ENCODE measurements at places on chromosomes 1 and 21.

GRCh38 chr21:17708522-17709265 is 96.0 kb upstream of the BTG3 start:
- no peak for DNase-seq
- H3K36me3 ChIP-seq = peaks cover 8% of the 10 kb centered on the region
- H3K4me1 ChIP-seq = peaks cover 20% of the 10 kb centered on the region
- no peak overlapping the region for H3K4me3 ChIP-seq
- H3K27ac ChIP-seq = no peak overlapping the region

DNA sequence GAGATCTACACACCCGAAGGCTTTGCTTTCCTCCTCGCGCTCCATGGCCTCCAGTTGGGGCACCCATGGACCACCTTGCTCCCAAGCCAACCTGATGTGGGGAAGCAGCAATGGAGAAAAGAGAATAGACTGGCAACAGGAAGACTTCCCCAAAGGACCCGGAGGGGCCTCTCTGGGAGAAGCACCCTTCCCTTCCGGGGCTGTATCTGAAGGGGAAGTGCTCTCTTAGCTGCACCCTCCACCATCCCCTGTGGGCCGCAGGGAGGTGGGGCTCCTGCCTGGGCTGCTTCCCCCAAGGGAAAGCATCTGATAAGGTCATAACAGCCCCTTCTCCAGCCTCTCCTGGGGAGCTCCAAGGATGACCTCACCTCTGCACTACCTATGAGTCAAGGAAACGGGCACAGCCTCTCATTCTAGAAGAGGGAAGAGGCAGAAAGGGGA is 100.2 kb downstream of the RIPK4 start:
- no peak overlapping the region for H3K4me3 ChIP-seq
- DNase-seq = no peak
- H3K4me1 ChIP-seq = peaks cover 3% of the 10 kb centered on the region
- no peaks in the 10 kb centered on the region for H3K36me3 ChIP-seq
- H3K27me3 ChIP-seq = no peaks in the 10 kb centered on the region
- H3K27ac ChIP-seq = no peak overlapping the region

DNA sequence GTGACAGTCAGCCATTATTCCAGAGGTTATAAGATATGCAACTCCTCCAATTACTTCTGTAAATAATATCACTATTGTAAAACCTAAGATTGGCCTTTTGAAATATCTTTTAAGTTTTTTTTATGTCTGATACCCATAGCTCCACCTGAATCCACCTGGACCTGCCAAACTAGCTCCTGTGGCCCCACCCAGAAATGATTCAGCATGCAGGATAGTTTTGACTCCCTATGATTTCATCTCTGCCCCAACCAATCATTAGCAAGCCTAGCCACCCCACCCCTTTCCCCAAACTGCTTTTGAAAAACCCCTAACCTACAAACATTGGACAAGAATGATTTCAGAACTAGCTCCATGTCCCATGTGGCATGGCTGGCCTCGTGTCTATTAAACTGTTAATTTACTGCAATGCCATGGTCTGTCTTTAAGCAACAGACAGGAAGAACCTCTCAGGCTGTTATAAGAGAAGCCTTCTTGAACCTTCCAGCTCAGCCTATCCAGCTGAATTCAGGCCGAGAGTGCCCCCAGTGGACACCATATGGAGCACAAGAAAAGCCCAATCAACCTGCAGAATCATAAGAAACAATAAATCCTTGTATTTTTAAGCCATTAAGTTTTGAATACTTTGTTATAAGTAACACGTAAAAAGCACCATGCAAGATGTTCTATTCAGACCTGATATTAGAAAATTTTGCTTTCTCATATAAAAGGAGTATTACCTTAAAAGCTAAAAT is 263.0 kb upstream of the ZRANB2 start:
- H3K4me3 ChIP-seq = no peak overlapping the region
- H3K27ac ChIP-seq = no peak overlapping the region
- H3K36me3 ChIP-seq = no peaks in the 10 kb centered on the region
- H3K4me1 ChIP-seq = no peaks in the 10 kb centered on the region
- no peak for DNase-seq

- no peak for DNase-seq
- no peaks in the 10 kb centered on the region for H3K27me3 ChIP-seq
- H3K4me1 ChIP-seq = no peaks in the 10 kb centered on the region
- H3K27ac ChIP-seq = no peak overlapping the region
Observed at GRCh38 chr1:47780469-47780995, 216.7 kb downstream of the TRABD2B start.

GRCh38 chr1:28302247-28302646 is 26.6 kb upstream of the MED18 start:
- no peak for DNase-seq
- no peaks in the 10 kb centered on the region for H3K36me3 ChIP-seq
- H3K4me3 ChIP-seq = no peak overlapping the region
- peaks cover 3% of the 10 kb centered on the region for H3K27me3 ChIP-seq
- H3K4me1 ChIP-seq = peaks cover 5% of the 10 kb centered on the region
- no peak overlapping the region for H3K27ac ChIP-seq

GRCh38 chr1:5845376-5845775 is 146.8 kb downstream of the NPHP4 start:
- H3K4me1 ChIP-seq = no peaks in the 10 kb centered on the region
- no peak overlapping the region for H3K4me3 ChIP-seq
- H3K36me3 ChIP-seq = no peaks in the 10 kb centered on the region
- H3K27ac ChIP-seq = no peak overlapping the region
- H3K27me3 ChIP-seq = peaks cover 2% of the 10 kb centered on the region
- no peak for DNase-seq

DNA sequence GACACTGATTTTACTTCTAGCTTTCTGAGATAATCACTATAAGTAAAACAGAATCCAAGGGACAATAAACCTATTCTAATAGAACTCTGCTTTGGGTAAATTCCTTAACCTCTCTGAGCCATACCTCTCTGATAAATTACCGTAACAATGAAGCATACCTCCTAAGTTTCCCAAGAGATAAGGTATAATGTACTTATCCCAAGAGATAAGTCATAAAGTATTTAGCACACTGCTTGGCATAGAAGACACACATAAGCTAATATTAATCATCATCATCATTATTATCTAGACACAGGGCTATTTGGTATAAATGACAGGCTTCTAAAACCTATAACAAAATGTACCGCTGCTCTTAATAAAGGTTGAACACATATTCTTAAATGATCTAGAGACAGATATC is 16.2 kb downstream of the SSX2IP start:
- H3K27ac ChIP-seq = no peak overlapping the region
- H3K36me3 ChIP-seq = peaks cover 9% of the 10 kb centered on the region
- peaks cover 10% of the 10 kb centered on the region for H3K4me1 ChIP-seq
- H3K27me3 ChIP-seq = no peaks in the 10 kb centered on the region
- DNase-seq = no peak
- H3K4me3 ChIP-seq = no peak overlapping the region

- DNase-seq = no peak
- H3K4me1 ChIP-seq = no peaks in the 10 kb centered on the region
- H3K36me3 ChIP-seq = peaks cover 19% of the 10 kb centered on the region
- no peak overlapping the region for H3K27ac ChIP-seq
- no peaks in the 10 kb centered on the region for H3K27me3 ChIP-seq
Observed at GRCh38 chr1:19750101-19750881, 49.4 kb downstream of the TMCO4 start.

DNA sequence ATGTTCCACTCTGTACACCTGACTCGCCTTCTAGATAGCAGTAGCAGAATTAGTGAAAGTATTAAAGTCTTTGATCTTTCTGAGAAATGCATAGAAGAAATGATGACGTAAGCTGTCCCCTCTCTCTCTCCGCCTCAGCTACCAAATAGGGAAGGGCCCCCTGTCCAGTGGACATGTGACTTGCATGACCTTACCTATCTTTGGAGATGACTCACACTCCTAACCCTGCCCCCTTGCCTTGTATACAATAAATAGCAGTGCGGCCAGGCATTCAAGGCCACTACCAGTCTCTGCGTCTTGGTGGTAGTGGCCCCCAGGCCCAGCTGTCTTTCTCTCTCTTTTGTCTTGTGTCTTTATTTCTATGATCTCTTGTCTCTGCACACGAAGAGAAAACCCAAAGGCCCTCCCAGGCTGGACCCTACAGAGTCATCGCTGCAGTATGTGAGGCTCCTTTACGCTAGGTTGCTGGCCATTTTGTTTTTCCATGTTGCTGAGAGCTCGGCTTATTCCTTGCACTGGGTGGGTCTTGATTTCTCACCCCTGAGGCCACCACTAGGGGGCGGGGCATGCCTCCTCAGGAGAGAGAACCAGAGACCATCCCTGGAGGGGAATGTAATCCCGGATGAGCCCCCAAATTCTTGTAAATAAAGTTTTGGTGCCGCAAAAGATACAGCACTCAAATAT is 16.0 kb upstream of the ZBTB8B start:
- DNase-seq = peak; percentile 44
- no peak overlapping the region for H3K4me3 ChIP-seq
- H3K27me3 ChIP-seq = peaks cover 26% of the 10 kb centered on the region

- H3K36me3 ChIP-seq = no peaks in the 10 kb centered on the region
- no peak overlapping the region for H3K27ac ChIP-seq
Observed at GRCh38 chr1:168607872-168608428, 31.5 kb downstream of the XCL1 start.

DNA sequence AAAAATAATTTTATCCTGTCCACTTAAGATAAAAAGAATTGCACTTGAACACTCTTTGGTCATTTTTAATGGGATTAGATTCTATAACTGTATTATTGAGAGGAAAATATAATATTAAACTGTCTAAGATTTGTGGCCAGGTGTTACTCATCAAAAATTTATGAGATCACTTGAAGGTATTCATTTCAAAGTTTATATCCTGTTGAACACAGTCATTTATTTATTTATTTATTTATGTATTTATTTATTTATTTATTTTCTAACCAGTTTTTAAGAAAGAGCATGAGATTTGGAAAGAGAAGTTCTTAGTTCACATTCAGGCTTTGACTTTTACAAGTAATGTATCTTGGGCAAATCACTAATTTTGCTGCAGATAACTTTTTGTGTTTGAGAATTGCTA is 692.7 kb downstream of the LTN1 start:
- H3K27me3 ChIP-seq = no peaks in the 10 kb centered on the region
- no peak overlapping the region for H3K4me3 ChIP-seq
- no peak for DNase-seq
- no peaks in the 10 kb centered on the region for H3K36me3 ChIP-seq
- H3K27ac ChIP-seq = no peak overlapping the region

- peak; percentile 3 for DNase-seq
- no peak overlapping the region for H3K4me3 ChIP-seq
- H3K27ac ChIP-seq = no peak overlapping the region
- no peaks in the 10 kb centered on the region for H3K27me3 ChIP-seq
Observed at GRCh38 chr1:4837752-4838151, 183.3 kb downstream of the AJAP1 start.

- DNase-seq = no peak
- H3K4me1 ChIP-seq = no peaks in the 10 kb centered on the region
- no peak overlapping the region for H3K27ac ChIP-seq
- no peaks in the 10 kb centered on the region for H3K36me3 ChIP-seq
Observed at GRCh38 chr21:29582855-29583254, 284.1 kb downstream of the BACH1 start.

DNA sequence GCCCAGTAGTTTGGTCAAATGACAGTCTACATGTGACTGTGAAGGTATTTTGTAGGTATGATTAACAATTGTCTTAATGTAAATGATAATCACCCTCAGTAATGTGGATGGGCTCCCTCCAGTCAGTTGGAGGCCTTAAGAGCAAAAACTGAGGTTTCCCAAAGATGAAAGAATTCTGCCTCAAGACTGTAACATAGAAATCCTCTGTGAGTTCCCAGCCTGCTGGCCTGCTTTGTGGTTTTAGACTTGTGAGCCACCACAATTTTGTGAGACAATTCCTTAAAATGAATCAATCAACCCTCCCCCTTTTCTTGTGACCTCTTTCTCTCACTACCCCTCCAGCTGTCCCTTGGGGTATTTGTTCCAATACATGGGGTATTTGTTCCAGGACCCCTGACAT is 226.4 kb upstream of the DPYD start:
- no peak overlapping the region for H3K27ac ChIP-seq
- no peaks in the 10 kb centered on the region for H3K4me1 ChIP-seq
- H3K27me3 ChIP-seq = no peaks in the 10 kb centered on the region
- H3K36me3 ChIP-seq = no peaks in the 10 kb centered on the region
- no peak overlapping the region for H3K4me3 ChIP-seq

GRCh38 chr1:51684776-51685175 is 67.9 kb downstream of the OSBPL9 start:
- no peak overlapping the region for H3K4me3 ChIP-seq
- no peaks in the 10 kb centered on the region for H3K27me3 ChIP-seq
- no peaks in the 10 kb centered on the region for H3K36me3 ChIP-seq
- no peak overlapping the region for H3K27ac ChIP-seq
- H3K4me1 ChIP-seq = peaks cover 12% of the 10 kb centered on the region
- no peak for DNase-seq

GRCh38 chr1:51294566-51295184 is 35.7 kb downstream of the TTC39A start:
- DNase-seq = no peak
- no peak overlapping the region for H3K27ac ChIP-seq
- H3K36me3 ChIP-seq = no peaks in the 10 kb centered on the region
- H3K4me1 ChIP-seq = peaks cover 17% of the 10 kb centered on the region
- H3K4me3 ChIP-seq = no peak overlapping the region

DNA sequence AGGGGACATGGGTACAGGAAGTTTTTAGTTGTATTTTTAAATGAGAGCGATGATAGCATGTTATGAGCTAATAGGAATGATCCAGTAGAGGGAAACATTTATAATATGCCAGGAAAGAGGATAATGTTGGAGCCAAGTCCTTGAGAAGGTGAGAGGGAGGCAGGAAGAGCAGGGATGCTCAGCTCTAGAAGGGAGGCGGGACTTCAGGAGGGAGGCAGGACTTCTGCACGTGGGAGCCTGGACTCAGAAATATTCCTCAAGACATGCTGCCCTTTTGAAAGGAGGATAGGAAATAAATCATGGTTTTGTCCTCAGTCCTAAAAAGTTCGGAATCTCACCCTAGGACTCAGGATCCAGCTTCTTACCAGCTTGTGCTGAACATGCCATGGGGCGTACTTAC is 5.9 kb downstream of the ADARB1 start:
- peak overlapping the region; percentile 53 for H3K4me3 ChIP-seq
- peak overlapping the region; percentile 95 for H3K27ac ChIP-seq
- no peak for DNase-seq
- peaks cover 96% of the 10 kb centered on the region for H3K4me1 ChIP-seq

DNA sequence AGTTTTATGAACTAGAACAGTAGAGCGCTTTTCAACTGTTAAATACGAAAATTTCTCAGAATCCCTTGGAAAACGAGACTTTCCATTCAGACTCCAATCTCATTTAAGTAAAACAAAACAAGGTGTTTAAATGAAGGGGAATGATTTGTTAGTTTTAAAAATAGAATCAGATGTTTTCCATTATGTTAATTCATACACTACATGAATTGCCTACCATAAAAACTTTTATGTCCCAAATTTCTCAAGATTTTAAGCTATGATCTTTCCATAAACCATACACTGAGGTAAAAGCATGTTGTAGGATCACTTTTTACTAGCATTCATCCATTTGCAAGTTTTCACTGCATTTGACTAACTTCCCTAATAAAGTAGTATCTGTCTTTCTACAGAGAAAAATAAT is 180.3 kb upstream of the ZP4 start:
- no peak overlapping the region for H3K4me3 ChIP-seq
- H3K36me3 ChIP-seq = no peaks in the 10 kb centered on the region
- no peak overlapping the region for H3K27ac ChIP-seq
- H3K27me3 ChIP-seq = no peaks in the 10 kb centered on the region
- no peak for DNase-seq

GRCh38 chr1:10498231-10498630 is 23.5 kb downstream of the PEX14 start:
- no peak overlapping the region for H3K4me3 ChIP-seq
- no peaks in the 10 kb centered on the region for H3K27me3 ChIP-seq
- DNase-seq = no peak

- peaks cover 1% of the 10 kb centered on the region for H3K27me3 ChIP-seq
- no peaks in the 10 kb centered on the region for H3K4me1 ChIP-seq
- H3K27ac ChIP-seq = no peak overlapping the region
- no peak overlapping the region for H3K4me3 ChIP-seq
- H3K36me3 ChIP-seq = no peaks in the 10 kb centered on the region
Observed at GRCh38 chr21:40057331-40057730, 190.1 kb downstream of the PCP4 start.
